ENCODE measurements at places on chromosomes 1 and 21. TPM values are rescaled to one million over a fixed set of nuclear protein-coding genes. Genes with fewer than 3 reads are reported as not detected.

- no peak for DNase-seq
Observed at GRCh38 chr1:31752952-31753475, 11.1 kb downstream of the ADGRB2 start.

DNA sequence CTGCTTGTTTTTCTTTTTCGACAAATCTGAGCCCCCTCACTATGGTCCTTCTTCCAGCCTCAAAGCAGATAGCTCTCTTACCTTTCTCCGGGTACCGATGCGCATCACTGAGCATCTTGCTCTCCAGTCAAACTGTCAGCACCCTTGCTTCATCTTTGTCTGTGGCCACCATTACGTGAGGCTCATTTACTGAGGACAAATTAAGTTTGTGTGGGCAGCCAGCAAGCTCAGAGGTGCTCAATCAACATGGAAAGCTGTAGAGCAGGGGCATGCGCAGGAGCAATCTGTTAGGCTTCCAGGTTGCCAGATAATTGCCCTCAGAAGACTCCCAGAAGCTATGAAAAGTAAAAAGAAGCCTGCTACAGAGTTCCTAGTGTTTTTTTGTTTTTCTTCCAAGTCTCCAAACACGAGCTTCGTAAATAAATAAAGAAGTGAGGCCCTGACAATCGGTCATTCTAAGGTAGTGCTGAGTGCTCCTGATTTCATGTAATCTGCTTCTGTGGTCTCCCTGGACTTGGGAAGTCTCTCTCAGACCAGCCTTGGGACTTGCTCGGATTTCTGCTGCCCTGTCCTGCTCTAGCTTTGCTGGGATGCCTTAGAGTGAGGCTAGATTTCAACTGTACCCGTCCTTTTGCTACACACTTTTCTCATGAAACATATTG, 1.8 kb downstream of the C1orf53 start:
- no peak for DNase-seq

GRCh38 chr1:165169028-165169427, 187.5 kb downstream of the LMX1A start:
- no peak for DNase-seq

- no peak for DNase-seq
Observed at GRCh38 chr1:26959722-26960624, at the start of gene KDF1. Gene KDF1, minus strand, starts transcription at chr1:26960468. Its CDS starts 8,088 bp downstream, at chr1:26952380.

POLR3C gene
- total RNA-seq = 15.1 TPM

ZNF593OS gene
- not detected for total RNA-seq

GRCh38 chr1:165187031-165188009, 169.2 kb downstream of the LMX1A start:
- no peak for DNase-seq

HLX gene
- 3.3 TPM for total RNA-seq

- DNase-seq = no peak
Observed at GRCh38 chr1:81517987-81518386, 282.7 kb upstream of the ADGRL2 start.

AIRE gene
- total RNA-seq = not detected

- DNase-seq = no peak
Observed at GRCh38 chr21:44924606-44925377, 4.1 kb upstream of the ITGB2 start.

BGLAP gene
- total RNA-seq = 0.71 TPM

GRCh38 chr1:17913326-17914115, 158.4 kb downstream of the ACTL8 start:
- DNase-seq = no peak

GRCh38 chr21:40152476-40152875, 285.2 kb downstream of the PCP4 start:
- no peak for DNase-seq

CYP4B1 gene
- total RNA-seq = 97.0 TPM

DNA sequence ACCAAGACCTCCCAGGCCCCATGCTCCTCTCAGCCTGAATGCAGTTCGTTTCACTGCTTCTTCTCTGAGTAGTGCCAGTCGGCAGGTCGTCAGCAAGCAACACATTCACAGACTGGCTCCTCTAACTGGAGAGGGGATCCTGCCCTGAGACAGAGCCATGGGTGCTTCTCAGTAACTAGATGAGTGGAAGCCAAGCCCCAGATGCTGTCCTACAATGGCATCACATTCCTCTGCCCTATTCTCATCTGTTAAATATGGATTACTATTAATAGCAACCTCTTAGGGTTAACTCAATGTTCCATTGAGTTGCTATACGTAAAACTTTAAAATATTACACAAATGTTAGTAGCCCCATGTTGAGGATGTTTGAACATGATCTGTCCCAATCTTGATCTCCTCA, 84.2 kb upstream of the S1PR1 start:
- DNase-seq = no peak

TNFSF18 gene
- not detected for total RNA-seq

DNA sequence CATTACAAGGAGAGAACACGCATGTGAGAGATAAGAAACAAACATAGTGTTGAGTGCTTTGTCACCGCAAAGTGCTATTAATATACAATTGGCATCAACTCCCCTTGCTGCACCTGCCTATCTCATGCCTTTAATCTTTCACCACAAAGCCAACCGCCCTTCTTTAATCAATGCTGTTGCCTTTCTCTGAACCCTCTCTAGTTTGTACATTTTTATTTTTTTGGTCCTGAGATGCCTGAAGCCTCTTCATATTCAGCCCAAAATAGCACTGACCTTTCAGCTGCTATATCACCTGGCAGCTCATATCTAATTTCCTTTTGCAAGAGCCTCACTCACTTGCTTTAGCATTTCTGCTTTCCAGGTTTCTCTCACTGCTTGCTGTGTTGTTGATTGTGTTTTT, 504.7 kb downstream of the NUF2 start:
- no peak for DNase-seq
